Upper lobe of right lung (tissue), 1 donor: ENCODE measurements at places on chromosomes 4 and X. TPM values are rescaled to one million over a fixed set of nuclear protein-coding genes. Genes with fewer than 3 reads are reported as not detected.

GRCh38 chr4:98567611-98568010 is 90.8 kb downstream of the TSPAN5 start:
- no peaks in the 10 kb centered on the region for H3K36me3 ChIP-seq
- H3K4me3 ChIP-seq = no peak overlapping the region
- DNase-seq = no peak
- no peak overlapping the region for H3K27ac ChIP-seq
- H3K27me3 ChIP-seq = no peaks in the 10 kb centered on the region

Gene RAI2
- total RNA-seq = 32.1 TPM

GRCh38 chr4:100826067-100826466 is 308.2 kb upstream of the EMCN start:
- no peaks in the 10 kb centered on the region for H3K36me3 ChIP-seq
- no peak for DNase-seq
- H3K4me1 ChIP-seq = no peaks in the 10 kb centered on the region
- H3K27me3 ChIP-seq = no peaks in the 10 kb centered on the region
- H3K4me3 ChIP-seq = no peak overlapping the region
- H3K27ac ChIP-seq = no peak overlapping the region

Gene NAP1L2
- total RNA-seq = 2.6 TPM

Gene NDNF
- 201 TPM for total RNA-seq

Gene ETDB
- total RNA-seq = not detected

DNA sequence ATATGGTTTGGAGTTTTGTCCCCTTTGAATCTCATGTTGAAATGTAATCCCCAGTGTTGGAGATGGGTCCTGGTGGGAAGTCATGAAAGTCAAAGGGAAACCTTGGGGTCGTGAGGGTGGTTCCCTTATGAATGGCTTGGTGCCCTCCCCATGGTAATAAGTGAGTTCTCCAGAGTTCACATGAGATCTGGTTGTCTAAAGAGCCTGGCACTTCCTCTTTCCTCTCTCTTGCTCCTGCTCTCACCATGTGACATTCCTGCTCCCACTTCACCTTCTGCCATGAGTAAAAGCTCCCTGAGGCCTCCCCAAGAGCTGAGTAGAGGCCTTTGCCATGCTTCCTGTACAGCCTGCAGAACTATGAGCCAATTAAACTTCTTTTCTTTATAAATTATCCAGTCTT is 5.5 kb upstream of the IL15 start:
- DNase-seq = no peak
- no peak overlapping the region for H3K27ac ChIP-seq
- H3K27me3 ChIP-seq = no peaks in the 10 kb centered on the region
- no peaks in the 10 kb centered on the region for H3K4me1 ChIP-seq
- no peaks in the 10 kb centered on the region for H3K36me3 ChIP-seq

Gene SPATA4
- total RNA-seq = not detected

- no peak overlapping the region for H3K4me3 ChIP-seq
- H3K27me3 ChIP-seq = no peaks in the 10 kb centered on the region
- no peak overlapping the region for H3K27ac ChIP-seq
- no peaks in the 10 kb centered on the region for H3K36me3 ChIP-seq
These were observed 85.7 kb upstream of the PRR32 start for GRCh38 chrX:126733874-126734273.

DNA sequence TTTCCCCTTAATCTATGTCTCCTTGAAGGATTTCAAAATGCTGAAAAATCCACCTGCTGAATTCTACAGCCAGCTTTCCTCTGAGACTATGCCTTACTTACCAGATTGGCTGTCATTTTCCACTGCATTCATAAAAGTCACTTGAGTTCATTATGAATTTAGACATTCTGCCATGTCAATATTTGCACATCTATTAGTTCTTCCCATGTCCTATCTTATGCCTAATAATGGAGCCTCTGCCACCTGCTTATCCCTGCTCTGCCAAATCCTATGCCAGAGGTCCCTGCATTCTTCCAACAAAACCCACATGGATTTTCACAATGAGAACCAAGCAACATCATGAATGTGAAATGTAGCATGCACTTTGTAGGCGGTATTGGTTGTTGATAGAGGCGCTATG is 42.6 kb downstream of the GASK1B start:
- H3K36me3 ChIP-seq = no peaks in the 10 kb centered on the region
- no peak overlapping the region for H3K27ac ChIP-seq

- H3K4me3 ChIP-seq = no peak overlapping the region
- no peak overlapping the region for H3K27ac ChIP-seq
- no peak for DNase-seq
- no peaks in the 10 kb centered on the region for H3K27me3 ChIP-seq
These were observed 30.9 kb upstream of the GLRA3 start for GRCh38 chr4:174859904-174860303.

- DNase-seq = no peak
- no peak overlapping the region for H3K4me3 ChIP-seq
- H3K27ac ChIP-seq = no peak overlapping the region
- H3K36me3 ChIP-seq = no peaks in the 10 kb centered on the region
These were observed 222.7 kb upstream of the HAND2 start for GRCh38 chr4:173752610-173753230.

GRCh38 chr4:144579411-144580030 is 66.4 kb upstream of the HHIP start:
- no peaks in the 10 kb centered on the region for H3K36me3 ChIP-seq
- H3K27ac ChIP-seq = no peak overlapping the region
- no peak overlapping the region for H3K4me3 ChIP-seq
- DNase-seq = no peak
- H3K27me3 ChIP-seq = no peaks in the 10 kb centered on the region
- no peaks in the 10 kb centered on the region for H3K4me1 ChIP-seq

Gene AKAP14
- not detected for total RNA-seq

Gene TXK
- total RNA-seq = 4.4 TPM

Gene UCHL1
- total RNA-seq = 7.2 TPM

DNA sequence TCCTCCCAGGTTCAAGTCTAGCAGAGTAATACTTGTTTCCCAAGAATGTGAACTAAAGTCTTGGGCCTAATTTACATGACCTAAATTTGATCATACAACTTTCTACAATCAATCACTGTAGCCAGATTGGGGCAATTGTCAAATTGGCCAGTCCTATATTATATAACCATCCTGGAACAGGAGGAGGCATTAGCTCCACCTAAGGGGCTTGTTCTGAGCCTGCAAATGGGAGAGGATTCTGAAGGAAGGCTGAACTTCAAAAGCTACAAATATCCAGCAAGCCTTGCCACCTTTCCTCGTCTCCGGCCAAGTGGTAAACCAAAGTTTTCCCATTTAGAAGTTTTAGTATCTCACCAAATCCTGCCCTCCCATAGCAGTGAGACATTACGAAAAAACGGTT is 1289.6 kb upstream of the TENM3 start:
- no peaks in the 10 kb centered on the region for H3K27me3 ChIP-seq
- DNase-seq = no peak
- H3K27ac ChIP-seq = no peak overlapping the region
- no peak overlapping the region for H3K4me3 ChIP-seq

Gene STPG2
- 0.41 TPM for total RNA-seq

DNA sequence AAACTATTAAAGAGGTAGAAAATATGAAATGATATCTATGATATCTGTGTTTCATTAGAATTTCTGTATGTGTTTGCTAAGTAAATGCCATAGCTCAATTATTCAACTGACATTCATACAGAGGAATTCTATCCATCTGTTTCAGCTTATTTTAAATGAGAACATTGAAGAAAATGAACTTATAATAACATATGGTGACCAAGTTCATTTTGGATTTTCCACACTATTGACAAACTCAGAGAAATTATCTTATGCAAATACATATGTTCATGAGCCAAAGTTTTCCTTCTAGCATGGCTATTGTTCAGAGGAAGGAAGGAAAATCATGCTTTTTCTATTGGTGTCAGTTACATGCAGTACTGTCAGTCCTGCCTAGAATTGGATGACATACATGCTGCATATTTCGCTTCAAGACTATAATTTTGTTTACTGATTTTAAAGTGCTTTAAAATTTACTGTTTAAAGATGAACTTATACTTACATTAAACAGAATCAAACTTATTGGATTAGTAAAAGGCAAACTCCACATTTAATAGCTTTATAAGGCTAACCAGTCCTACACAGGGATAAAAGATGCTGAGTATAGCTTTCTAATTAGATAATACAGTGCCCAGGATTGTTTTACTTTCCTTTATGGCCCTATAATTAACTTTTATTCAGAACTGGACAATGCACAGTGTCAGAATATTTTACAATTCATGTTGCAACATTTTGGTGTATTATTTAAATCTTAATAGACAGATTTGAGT is 646.2 kb downstream of the TRAM1L1 start:
- H3K27ac ChIP-seq = no peak overlapping the region
- H3K36me3 ChIP-seq = no peaks in the 10 kb centered on the region
- H3K4me3 ChIP-seq = no peak overlapping the region
- no peaks in the 10 kb centered on the region for H3K27me3 ChIP-seq

DNA sequence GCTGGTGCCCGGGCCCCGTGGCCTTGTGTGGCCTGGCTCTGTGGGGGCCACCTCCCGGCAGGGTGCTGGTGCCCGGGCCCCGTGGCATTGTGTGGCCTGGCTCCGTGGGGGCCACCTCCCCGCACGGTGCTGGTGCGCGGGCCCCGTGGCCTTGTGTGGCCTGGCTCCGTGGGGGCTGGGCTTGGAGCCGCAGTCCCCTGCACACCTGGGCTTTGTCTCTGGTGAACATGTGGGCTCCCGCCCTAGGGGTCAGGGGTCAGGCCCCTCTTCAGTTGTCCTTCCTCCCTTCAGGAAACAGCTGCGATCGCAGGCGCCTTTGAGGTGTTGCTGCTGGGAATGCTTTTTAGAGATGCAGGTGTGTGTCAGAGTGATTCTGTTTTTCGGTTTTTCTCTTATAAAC is 17.2 kb downstream of the UVSSA start:
- peaks cover 16% of the 10 kb centered on the region for H3K36me3 ChIP-seq
- peaks cover 8% of the 10 kb centered on the region for H3K4me1 ChIP-seq
- H3K27me3 ChIP-seq = no peaks in the 10 kb centered on the region
- no peak for DNase-seq
- no peak overlapping the region for H3K4me3 ChIP-seq

Gene ZMAT1
- total RNA-seq = 8.4 TPM

DNA sequence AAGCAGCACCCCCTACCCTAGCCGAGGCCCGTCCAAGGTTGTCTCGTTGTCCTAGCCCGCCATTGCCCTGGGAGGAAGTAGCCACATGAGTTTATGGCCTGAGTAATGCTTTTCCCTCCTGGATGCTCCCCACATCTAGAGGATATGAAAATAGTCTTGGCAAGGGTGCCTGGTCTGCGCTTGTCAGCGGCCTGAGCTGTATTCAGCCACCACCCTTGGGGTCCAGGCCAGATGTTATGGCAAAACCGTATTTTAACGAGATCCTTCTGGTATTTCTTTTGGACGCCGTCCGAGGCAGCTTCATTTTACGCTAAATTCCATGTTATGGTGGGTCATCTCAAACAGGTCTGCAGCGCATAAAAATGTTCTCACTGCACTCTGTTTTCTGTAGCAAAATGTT is 89.3 kb downstream of the GPR143 start:
- H3K27ac ChIP-seq = no peak overlapping the region
- no peak overlapping the region for H3K4me3 ChIP-seq
- no peaks in the 10 kb centered on the region for H3K36me3 ChIP-seq

- H3K4me3 ChIP-seq = no peak overlapping the region
- H3K27ac ChIP-seq = peak overlapping the region; percentile 51
- DNase-seq = no peak
- H3K4me1 ChIP-seq = no peaks in the 10 kb centered on the region
These were observed 20.4 kb upstream of the RAB40A start for GRCh38 chrX:103539695-103540094.
